ENCODE measurements at places on chromosomes 2 and 18. TPM values are rescaled to one million over a fixed set of nuclear protein-coding genes. Genes with fewer than 3 reads are reported as not detected.

DNA sequence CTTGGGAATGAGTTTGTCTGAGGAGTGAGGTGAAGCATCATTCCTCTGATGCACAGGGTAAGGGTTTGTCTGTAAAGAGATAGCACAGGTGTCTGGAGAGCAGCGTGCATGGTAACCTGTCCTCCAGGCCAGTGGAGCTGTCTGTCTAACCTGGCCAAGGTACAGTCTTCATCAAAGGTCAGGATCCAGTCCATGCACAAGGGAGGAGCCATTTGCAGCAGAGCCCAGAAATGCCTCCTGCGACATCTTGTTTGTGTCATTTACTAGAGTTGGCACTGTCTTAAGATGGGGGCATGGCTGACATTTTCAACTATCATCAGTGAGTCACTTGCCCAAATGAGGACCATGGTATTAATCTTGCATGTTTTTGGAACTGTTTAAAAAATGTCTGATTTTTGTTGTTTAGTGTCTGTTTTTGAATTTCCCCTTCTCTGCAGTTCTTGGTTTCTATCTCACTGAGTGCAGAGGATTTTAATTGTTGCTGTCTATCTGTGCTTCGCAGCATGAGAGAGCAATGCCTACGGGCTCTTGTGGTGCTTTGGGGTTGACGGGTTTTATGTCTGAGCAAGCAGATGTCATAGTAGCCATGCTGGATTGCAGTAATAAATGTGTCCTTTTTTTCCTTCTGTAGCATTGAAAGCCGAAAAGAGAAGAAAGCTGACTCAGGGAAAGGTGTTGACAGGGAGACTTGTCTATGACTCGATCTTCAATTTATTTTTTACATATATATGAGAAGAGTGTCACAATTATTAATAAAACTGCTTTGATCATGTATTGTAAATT lies 91.3 kb downstream of the DPP4 start:
- no peak for DNase-seq

DNA sequence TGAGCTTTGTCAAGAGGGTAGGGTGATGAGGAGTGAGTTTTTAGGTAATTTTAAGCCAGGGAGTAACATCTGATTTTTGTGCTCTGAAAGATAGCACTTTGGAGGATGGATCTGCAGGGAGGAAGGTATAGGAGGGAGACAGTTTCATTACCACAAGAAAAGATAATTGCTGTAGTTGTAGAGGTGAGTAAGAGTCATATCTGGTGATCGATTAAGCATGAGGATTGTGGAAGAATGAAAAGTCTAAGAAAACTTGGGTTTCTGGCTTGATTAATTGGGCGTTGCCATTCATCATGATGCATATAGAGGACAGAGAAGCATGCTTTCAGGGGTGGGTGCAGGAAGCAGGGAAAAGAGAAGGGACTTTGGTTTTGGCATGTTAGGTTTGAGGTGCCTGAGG lies 18.5 kb downstream of the KCMF1 start:
- DNase-seq: no peak

DNA sequence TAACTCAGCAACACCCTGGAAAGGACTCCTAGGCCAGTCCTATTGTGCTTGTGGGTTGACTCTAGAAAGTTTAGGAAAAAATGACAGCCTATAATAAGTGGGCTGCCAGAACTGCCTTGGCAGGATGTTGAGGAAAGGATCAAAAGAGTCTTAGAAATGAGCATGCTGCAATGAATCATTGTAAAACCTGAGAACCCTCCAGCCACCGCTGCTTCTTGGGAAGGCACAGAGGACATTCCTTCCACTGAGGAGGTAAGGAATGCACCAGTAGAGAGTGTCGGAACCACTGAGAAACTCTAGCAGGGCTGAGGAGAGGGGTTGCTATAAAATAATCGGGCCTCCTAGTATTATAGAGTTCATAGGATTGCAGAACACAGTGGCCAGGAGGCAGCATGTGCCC lies 146.7 kb upstream of the SMIM21 start:
- DNase-seq: no peak

ALPG gene
- 1.2 TPM for total RNA-seq

- DNase-seq: peak; percentile 84
These were observed 70.1 kb upstream of the STPG4 start for GRCh38 chr2:47225061-47225783.
